ENCODE measurements at places on chromosomes 2 and 18.

DNA sequence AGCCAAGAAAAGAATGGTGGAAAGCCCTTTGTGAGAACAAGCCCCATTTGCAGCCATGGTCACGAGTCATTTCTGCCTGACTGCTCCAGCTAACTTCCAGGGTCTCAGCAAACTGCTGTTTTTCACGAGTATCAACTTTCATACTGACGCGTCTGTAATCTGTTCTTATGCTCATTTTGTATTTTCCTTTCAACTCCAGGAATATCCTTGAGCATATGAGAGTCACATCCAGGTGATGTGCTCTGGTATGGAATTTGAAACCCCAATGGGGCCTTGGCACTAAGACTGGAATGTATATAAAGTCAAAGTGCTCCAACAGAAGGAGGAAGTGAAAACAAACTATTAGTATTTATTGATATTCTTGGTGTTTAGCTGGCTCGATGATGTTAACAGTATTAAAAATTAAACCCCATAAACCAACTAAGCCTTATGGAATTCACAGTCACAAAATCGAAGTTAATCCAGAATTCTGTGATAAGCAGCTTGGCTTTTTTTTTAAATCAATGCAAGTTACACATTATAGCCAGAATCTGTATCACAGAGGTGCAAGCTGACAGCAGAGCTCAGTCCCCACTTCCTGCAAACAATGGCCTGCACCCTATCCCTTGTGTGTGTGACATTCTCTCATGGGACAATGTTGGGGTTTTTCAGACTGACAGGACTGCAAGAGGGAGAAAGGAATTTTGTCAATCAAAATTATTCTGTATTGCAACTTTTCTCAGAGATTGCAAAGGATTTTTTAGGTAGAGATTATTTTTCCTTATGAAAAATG lies 26.1 kb downstream of the SLC14A1 start:
- no peak for DNase-seq

- no peak for DNase-seq
These were observed 28.0 kb downstream of the TANC1 start for GRCh38 chr2:158996378-158996993.

DNA sequence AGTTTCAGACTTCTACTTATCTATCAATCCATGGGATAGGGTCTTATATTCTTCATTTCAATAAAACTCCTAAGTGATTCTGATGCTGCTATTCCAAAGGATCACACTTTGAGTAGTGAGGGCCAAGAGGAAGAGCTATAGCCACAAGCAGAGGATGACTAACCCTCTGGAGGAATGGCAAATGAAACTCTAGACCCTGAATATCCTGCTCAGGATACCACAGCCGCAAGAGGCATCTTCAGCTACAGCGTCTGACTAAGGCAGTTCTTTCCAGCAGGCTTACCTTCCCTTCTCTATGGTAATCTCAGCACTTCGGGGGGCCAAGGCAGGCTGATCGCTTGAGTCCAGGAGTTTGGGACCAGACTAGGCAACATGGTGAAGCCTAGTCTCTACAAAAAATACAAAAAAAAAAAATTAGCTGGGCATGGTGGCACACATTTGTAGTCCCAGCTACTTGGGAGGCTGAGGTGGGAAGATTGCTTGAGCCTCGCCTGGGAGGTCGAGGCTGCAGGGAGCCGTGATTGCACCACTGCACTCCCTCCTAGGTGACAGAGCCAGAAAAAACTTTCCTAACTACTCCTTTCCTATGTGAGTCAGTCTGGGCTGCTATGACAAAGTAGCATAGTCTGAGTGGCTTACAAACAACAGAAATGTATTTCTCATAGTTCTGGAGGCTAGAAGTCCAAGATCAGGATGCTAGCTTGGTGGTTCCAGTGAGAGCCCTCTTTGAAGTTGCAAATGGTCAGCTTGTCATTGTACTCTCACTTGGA lies 371.9 kb downstream of the IRS1 start:
- no peak for DNase-seq

DNA sequence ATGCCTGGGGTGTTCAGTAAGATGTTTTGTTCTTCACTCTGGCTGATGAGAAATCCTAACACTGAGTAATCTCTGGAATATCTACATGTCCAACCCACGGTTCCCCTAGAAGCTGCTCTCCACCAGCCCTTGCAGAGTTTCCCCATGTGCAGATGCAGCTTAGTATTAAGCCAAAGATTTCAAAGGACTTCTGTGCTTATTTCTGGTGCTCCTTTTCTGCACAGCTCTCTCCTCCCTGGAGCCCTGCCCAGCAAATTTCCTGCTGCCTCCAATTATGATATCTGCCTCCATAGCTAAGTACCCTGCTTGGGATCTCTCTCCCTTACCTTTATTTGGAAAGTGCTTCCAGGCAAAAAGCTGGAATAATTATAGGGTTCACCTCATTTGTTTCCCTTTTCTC lies 949.3 kb downstream of the BCL11A start:
- no peak for DNase-seq

- no peak for DNase-seq
These were observed 122.3 kb upstream of the FHL2 start for GRCh38 chr2:105521176-105521575.

GRCh38 chr18:28666216-28666615 lies 489.3 kb upstream of the CDH2 start:
- no peak for DNase-seq

DNA sequence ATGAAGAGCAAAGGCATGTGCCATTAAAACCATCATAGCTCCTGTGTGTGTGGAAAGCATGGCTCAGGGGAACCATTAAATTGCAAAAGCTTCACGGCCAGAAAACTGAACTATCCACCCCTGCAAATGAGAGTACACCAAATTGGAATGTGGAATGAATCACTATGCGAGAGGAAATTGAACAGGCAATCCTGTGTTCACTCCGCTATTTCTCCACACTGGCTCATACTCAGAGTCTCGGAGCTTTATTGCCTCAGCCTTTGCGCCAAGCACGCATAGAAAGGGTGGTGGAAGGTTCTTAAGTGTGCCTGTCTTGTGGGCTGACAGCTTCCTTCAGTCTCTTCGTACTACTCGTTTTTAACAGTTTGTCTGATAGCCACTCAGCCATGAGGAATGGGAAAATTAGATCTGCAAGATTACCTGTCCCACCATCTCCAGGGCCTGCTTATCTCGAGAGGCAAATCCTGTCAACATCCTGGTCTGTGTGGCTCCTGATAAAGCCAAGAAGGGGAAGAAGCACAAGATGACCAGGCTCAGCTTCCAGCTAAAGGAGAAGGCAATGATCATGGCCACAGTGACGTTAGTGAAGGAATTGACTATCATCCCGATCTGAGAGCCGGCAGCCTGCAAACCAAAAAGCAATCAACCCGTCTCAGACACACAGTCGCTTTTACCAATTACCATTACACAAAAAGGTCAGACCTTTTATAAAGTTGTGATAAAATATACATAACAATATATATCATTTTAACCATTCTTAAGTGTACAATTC lies 34.9 kb downstream of the G6PC2 start:
- DNase-seq = no peak

GRCh38 chr2:61436092-61436491 lies 34.8 kb downstream of the USP34 start:
- no peak for DNase-seq

DNA sequence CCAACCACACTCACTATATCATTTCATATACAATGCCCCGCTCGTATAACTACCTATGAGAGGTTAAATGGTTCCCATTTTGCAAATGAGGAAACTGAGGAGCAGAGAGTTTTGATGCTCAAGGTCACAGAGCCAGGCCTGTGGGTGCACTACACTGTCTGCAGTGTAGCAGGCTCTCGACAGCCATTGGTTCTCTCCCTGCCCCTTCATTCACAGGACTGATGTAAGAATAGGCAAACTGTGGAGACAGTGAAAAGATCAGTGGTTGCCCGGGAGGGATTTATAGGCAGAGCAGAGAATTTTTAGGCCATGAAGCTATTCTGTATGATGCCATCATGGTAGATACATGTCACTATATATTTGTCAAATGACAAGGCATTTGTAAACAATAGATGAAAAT lies 39.0 kb upstream of the LBH start:
- DNase-seq = no peak

GRCh38 chr2:108786008-108786353 lies 590 bp upstream of the CCDC138 start:
- no peak for DNase-seq

- DNase-seq = no peak
These were observed 88.1 kb downstream of the VSNL1 start for GRCh38 chr2:17628349-17629261.

- DNase-seq = no peak
These were observed 44.9 kb upstream of the SIGLEC15 start for GRCh38 chr18:45780568-45780967.

DNA sequence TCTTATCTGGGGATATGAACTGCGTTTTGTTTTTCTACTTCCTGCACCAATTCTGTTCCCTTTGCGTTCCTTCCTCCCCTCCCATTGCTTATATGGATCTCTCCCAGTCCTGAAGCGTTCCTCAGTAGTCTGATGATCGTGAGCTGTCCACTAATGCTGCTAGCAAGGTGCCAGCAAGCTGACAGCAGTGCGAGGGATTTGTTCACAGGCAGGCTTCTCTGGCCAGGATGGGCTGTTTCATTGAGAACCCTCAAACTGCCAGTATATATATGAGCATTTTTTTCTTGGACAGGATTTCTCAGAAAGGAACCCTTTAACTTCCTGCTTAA lies 40.1 kb downstream of the GTF3C3 start:
- no peak for DNase-seq

- no peak for DNase-seq
These were observed 173.6 kb downstream of the GALR1 start for GRCh38 chr18:77422974-77423867.

- no peak for DNase-seq
These were observed 120.0 kb downstream of the DOCK10 start for GRCh38 chr2:224922142-224922727.

DNA sequence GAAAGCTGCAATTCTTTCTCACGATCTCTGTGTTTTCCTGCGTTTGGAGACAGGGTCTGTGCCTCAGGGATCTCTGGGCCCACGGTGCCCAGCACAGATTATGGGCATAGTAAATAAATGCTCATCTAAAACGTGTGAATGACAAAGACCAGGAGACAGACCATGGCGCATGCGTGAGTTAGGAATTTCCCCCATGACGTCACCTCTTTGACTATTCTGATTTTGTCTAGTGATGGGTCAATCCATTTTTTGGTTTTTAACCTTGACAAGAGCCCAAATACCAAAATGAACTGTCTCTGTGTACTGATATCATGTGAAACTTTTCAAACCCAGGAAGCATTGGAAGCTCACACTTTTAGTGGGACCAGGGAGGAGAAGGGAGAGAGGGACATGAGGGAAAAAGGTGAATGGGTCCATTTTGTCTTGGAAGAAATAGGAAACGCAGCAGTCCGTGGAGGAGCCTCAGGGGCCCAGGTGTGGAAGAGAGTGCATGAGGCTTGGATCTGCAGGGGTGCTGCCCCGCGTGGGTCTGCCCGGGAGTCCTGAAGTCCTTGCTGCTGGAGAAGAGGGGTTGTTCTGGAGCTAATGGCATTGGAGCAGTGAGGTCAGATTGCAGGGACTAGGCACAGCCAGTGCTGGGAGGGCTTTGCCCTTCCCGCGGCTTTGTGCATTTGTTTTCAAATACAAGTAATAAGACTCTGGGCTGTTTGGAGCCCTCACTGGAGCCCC lies 172.2 kb downstream of the ASB1 start:
- no peak for DNase-seq

- DNase-seq = no peak
These were observed 22.1 kb downstream of the AAK1 start for GRCh38 chr2:69621440-69621839.

DNA sequence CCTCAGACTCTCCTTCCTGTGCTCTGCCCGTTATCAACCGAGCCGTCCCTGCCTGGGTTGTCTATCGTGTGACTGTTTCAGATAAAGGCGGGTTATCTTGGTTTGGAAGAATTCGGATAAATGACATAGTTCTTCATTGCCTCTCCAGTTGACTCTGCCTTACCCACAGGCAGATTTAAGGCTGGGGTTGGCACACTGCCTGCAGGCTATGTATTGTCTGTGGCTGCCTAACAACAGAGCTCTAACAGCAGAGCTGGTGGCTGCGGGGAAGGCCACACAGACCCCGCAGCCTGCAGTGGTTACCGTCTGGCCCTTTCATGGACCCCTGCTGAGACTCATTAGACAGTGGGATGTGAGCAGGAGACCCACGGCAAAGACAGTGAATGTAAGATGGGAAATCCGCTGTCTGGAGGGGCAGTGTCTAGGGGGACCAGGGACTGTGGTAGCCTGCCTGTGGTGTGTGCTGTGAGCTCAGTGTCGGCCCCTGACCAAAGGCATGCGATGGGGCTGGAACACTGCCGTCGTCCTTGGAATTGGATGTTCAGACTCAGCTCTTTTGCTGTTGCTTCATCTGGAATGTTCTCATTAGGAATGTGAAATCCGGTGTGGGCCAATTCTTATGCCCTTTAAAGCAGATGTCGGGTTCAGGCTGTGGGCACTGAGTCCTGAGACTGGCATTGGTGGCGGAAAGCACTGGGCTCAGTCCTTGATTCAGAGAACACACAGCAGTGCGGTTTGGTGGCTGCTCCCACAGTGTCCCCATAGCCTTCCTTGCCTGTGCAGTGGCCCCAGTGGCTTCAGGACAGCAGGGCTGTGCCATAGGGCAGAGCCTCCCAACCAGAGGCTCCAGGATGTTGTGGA lies 44.5 kb downstream of the SH3RF3 start:
- no peak for DNase-seq

DNA sequence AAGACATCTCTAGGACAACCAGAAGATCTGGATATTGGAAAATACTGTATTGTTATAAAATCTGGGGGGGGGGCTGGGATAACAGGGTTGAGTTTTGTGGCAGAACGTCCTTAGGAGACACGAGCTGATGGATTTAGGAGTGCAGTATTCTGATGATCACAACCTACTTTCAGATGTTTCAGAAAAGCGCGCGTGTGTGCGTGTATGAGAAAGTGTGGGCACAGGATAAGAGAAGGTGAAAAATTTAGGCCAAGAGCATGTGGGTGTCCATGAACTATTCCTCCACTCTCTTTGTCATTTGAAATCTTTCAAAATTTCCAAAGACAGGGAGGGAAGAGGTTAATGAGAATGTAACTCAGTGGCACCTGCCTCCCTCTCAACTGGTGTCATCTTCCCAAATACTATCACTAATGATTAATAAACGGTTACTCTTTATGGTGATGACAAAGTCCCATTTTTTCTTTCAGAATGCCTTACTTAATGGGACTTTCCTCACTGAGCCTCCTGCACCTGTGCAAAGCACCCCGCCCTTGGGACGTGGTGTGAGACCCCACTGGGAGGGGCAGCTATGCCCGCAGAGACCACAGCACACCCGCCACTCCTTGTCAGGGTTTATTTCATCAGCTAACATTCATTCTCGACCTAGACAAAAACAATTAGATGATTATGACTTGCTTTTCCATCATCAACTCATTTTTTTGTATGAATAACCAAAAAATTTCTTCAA lies 53.6 kb downstream of the HS6ST1 start:
- DNase-seq = no peak

GRCh38 chr2:8677646-8678592 lies 3.9 kb upstream of the ID2 start:
- DNase-seq = no peak

Data from stimulated activated CD8-positive, alpha-beta memory T cell treated with anti-CD3 and anti-CD28 coated beads, Interleukin-12 subunit alpha, Interleukin-12 subunit beta, amount 100 ng/mL, for 4 hours (primary cell).